ENCODE measurements at places on chromosomes 5 and 9.
A peak's percentile ranks its signal among the peaks of the same experiment; 100 is the strongest.

DNA sequence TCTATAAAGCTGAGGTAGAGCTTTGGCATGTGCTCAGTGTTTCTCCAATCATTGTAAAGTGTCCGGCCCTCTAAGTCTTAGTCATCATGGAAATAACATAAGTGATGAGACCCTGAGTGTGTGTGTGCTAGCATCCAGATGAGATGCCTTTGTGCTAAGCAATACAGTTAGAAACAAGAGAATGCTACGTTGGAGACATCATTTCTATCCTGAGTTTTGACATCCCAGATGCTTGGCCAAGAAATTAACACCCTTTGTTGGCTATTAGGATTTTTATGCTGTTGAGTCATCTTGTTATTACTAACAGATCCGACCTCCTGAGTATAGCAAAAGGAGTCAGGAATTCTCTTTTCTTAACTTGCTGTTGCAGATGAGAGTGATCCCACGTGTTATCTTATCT, 508.0 kb downstream of the GADD45G start:
- DNase-seq, result no peak

- DNase-seq, result peak; percentile 94
Observed at GRCh38 chr9:100598641-100599145, 20.8 kb downstream of the CAVIN4 start.

DNA sequence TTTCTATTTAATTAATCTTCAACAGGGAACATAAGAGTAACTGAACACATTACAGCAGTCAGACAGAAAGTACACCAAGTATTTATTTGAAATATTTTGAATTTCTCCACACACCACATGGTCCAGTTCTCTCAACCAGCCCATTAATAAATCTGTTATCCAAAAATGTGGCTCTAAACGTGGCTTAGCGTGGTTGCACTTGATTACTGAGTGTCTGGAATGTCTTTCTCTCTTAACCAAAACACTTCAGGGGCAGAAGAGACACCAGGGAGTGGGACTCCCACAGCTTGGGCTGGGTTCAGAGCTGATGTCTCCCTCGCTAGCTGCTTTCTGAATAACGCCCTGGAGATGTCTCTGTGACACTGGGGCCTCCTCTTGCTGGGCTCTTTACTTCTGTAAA, 52.6 kb upstream of the FANCC start:
- no peak for DNase-seq

- DNase-seq, result peak; percentile 92
Observed at GRCh38 chr9:135085830-135086546, 1.5 kb upstream of the OLFM1 start.

- DNase-seq, result no peak
Observed at GRCh38 chr5:36161361-36161760, 9.4 kb downstream of the SKP2 start.

- DNase-seq, result no peak
Observed at GRCh38 chr5:151029179-151030055, 9.0 kb downstream of the GPX3 start.

DNA sequence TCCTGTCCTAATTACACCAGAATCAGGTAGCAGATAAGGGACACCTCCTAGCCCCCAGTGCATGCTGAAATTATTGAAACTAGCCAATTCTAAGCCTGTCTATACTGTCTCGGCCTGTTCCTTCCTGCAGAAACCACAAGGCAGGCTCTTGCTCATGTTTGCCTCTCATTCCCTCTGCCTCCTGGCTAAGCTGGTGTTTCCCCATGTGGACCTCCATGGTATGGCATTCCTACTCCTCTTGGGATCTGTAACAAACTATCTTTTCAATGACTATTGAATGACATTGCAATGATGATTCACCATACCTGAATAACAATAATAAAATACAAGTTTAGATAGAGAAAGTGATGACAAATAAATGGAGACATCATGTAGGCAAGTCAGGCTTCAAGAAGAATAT, 35.6 kb upstream of the ADAMTS16 start:
- no peak for DNase-seq

- no peak for DNase-seq
Observed at GRCh38 chr5:81182396-81183390, 50.4 kb upstream of the CKMT2 start.

- peak; percentile 51 for DNase-seq
Observed at GRCh38 chr9:38200431-38200830, 131.4 kb upstream of the SHB start.

- no peak for DNase-seq
Observed at GRCh38 chr9:113851873-113852272, 24.2 kb upstream of the ZNF618 start.

DNA sequence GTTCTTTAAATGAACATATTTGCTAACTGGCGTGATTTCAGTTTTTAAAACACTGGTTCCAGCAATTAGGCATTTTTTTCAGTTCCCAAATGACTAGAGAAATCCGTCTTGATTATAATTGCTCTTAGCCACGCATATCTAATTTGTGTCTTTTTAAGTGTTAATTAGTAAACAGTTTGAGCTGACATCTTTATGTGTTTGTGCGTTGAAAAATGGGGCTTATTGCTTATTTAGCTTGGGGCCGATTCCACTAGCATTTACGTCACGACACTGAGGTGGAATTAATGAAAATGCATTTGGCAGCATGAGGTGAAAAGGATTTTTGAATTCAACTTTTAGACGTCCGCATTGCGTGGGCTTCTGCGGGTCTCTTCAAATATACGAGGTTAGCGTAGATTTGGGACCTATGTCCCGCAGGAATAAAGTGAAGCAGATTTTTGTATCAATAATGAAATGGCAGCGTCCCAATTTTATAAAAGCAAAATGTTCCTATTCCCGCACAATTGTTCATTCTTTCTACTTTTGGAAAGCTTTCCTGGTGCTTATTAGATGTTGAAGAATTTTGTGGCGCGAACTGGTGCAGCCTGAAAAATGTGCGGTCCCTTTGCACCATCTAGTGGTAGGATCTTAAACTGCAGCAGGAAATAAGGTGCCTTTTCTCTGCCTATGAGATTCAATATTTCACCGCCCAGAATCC, 122.7 kb upstream of the LMX1B start:
- peak; percentile 75 for DNase-seq

DNA sequence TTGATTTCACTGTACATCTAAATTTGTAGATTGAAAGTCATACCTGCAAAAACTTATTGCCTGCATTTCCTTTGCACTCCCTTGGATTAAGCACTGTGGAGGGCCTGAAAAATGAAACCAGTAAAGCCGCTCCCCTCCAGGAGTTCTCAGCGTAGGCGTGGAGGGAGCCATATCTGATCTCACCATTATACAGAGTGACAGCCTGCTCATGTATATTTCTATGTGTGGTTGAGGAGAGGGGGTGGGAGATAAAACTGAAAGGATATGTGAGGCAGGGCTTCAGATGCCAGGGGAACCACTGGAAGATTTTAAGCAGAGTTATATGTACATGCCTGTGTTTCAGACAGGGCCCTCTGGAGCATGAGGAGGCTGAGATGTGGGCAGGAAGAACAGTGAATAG, 303.0 kb downstream of the MSX2 start:
- no peak for DNase-seq

DNA sequence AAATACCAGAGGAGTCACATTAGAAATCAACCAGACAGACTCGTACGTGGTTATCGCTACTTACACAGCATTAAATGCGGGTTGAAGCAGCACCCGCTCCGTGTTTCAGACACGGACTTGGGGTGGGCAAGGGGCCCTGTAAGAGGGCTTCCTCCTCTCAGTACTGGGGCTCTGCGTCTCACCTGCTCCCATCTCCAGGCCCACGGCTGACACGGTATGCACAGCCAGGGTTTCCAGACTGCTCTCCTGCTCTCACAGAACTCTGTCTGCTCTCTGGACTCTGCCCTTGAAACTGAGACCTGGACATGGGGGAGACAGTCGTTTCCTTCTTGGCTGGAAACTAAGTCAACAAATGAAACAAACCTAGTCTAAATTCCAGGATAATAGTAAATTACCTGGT, 24.7 kb upstream of the RASGEF1C start:
- DNase-seq, result no peak

- no peak for DNase-seq
Observed at GRCh38 chr5:133806847-133807246, 161.6 kb downstream of the C5orf15 start.

DNA sequence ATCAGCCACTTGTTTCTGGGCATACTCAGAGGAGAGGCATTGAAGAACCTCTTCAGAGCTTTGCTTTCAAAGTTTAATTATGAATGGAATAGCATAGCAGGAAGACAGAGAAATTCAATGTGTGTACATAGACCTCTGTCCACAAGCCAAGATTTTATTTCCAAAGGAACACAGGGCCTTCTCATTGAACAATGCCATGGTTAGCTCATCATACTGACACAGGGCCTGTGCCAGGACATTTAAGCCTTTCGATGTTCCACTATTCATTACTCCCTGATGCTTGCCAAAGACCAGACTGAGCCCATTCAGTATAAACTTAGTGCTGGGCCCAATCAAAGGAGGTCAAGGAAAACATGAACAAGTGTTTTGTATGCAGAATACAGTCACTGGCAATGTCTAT, 280.8 kb downstream of the FBXL17 start:
- DNase-seq, result no peak

DNA sequence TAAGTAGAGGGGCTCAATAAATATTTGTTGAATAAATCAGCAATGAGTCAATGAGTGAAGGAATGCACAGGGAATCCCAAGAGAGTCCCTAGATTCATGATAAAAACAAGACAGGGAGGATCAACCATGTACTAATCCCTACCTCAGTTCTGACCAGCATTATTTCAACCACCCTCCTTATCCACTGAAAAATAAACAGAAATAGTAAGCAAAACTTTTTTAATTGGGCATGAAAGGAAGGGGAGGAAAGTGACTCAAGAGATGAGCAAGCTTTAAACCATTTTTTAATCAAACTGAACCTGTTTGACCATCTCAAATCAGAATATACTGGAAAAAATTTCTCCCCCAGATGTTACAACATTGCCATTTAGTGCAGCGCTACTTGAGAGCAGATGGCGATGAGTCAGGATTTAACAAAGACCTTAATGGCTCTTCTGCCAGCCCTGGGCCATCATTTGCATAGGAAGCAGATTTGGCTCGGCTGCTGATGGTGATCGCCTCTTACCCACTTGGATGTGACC, 194.8 kb upstream of the SLC30A5 start:
- peak; percentile 33 for DNase-seq

DNA sequence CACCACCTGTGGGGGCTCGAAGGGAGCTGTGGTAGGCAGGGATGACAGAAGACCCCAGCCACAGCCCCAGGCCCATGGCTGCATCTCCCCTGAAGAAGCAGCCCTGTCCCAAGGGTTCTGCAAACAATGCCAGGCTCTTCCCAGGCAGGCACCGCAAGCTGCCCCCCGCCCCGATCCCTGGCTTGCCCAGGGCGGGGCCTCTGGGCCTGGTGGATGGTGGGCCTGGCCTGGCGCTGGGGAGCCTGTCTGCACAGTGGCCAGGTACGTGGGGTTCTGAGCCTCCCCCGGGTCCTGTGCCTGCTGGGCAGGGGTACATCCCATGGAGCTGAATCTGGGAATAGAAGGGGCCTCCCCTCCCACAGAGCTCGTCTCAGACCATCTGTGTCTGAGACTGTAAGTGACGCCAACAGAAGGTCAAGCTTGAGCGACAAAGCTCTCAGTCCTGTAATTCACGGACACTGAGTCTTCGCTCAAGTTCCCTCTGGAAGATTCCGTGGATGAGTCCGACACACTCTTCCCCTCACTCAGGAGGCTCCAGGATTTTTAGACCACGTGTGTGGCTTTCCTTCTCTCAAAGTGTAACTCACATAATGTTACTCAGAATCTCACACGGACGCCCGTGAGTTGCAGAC, 4.4 kb upstream of the SLC12A7 start:
- no peak for DNase-seq

DNA sequence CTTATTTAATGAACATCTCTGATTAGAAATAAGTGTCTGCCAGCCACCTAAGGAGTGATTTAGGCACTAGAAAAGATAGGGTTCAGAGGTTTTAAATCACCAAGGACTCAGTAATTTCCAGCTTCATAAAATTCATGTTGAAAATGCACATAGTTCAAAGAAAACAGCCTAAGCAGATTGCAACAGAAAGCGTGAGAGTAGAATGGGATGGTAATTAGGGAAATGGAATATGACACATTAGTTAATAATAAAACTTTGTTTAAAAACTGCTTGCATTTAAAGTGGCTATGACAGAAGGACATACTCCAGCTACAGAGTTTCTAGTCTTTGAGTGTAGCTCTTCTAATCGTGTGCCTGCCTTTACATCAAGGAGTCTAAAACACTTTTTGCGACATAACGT, 490.8 kb downstream of the TLE4 start:
- no peak for DNase-seq

DNA sequence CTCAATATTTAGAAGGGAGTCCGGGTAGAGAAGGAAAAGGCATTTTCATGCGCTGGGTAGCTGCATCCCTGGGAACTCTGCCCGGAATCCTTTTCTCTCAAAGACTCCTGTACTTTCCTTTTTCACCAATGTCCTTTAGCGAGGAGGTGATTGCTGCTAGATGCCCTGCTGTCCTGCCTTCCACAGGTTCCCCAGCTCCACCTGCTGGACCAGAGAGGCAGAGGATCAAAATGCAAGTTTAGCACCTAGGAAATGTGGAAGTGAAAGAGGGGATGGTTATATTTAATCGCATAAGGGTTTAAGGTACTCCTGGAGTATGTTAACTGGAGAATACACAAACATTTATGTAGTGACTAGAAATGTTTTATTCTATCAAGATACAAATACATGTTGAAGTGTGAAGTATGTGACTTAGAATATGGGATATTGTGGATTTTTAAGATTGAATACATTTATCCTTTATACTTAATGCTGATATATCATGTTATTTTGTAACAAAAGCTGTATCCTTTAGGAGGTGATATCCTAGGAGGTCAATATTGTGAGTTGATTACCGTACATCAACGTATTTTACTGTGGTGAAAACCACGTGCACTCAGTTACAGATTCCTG, 145.7 kb downstream of the ARHGAP26 start:
- peak; percentile 67 for DNase-seq

DNA sequence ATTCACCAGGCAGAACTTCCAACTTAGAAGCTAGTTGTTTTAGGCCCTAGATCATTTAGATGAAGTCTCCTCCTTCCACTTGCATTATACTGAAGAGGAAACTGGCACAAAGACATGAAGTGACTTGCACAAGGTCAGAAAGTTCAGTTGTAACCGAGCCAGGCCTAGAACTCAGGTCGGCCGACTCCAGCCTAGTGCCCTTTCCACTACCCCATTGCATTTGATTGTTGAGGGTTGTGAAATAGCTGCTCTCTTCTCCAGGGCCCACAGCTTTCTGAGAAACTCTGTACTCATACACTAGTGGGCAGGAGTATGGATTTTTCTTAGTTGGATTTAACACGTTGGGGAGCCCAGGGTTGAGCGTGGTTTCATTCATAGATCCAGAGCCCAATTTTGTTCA, 5.6 kb downstream of the ZNF462 start:
- no peak for DNase-seq

Measured in neural progenitor cell (in vitro differentiated cells).